ENCODE measurements at places on chromosomes 1 and 21.

DNA sequence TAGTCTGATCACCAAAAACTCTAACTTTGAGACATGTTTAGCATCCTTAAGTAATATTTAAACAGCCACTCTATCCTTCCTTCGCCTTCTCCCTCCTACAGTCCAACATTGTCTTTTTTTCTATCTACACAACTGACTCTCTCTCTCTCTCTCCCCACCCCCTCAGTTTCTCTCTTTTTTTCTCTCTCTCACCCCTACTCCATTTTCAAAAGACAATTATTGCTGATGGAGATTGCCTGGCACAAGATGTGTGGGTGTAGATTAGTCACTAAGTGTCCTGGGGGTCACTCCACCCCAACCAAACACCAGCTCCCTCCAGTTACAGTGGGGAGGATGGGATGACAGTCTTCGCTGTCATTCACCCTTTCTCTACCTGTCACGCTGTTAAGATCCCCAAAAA, 94.5 kb upstream of the NFIA start:
- H3K27me3 ChIP-seq = no peaks in the 10 kb centered on the region
- no peak overlapping the region for H3K27ac ChIP-seq
- DNase-seq = no peak
- no peak overlapping the region for H3K4me3 ChIP-seq
- no peaks in the 10 kb centered on the region for H3K36me3 ChIP-seq

GRCh38 chr21:36430841-36431240, 45.6 kb downstream of the CHAF1B start:
- no peaks in the 10 kb centered on the region for H3K27me3 ChIP-seq
- no peaks in the 10 kb centered on the region for H3K4me1 ChIP-seq
- H3K27ac ChIP-seq = peak overlapping the region; percentile 66
- no peak for DNase-seq
- peak overlapping the region; percentile 43 for H3K4me3 ChIP-seq
- no peaks in the 10 kb centered on the region for H3K36me3 ChIP-seq

DNA sequence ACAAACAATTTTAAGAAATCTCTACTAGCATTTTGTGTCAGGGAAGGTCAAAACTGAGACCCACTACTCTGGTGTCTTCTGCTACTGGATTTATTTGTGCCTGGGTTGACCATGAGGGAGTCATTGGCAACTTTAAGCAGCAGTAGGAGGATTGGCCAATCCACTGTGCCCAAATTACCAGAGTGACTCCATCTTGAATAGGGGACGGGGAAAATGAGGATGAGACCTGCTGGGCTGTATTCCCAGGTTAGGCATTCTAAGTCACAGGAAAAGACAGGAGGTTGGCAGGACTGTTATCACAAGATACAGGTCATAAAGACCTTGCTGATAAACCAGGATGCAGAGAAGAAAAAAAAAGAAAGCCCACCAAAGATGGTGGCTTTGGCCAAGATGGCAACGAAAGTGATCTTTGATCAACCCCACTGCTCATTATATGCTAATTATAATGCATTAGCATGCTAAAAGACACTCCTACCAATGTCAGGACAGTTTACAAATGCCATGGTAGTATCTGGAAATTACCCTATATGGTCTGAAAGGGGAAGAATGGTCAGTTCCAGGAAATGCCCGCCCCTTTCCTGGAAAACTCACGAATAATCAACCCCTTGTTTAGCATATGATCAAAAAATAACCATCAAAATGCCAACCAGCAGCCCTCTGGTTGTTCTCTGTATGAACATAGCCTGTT, 200.9 kb downstream of the LTN1 start:
- H3K27me3 ChIP-seq = no peaks in the 10 kb centered on the region
- no peak overlapping the region for H3K4me3 ChIP-seq
- no peak overlapping the region for H3K27ac ChIP-seq
- no peaks in the 10 kb centered on the region for H3K4me1 ChIP-seq
- no peak for DNase-seq

DNA sequence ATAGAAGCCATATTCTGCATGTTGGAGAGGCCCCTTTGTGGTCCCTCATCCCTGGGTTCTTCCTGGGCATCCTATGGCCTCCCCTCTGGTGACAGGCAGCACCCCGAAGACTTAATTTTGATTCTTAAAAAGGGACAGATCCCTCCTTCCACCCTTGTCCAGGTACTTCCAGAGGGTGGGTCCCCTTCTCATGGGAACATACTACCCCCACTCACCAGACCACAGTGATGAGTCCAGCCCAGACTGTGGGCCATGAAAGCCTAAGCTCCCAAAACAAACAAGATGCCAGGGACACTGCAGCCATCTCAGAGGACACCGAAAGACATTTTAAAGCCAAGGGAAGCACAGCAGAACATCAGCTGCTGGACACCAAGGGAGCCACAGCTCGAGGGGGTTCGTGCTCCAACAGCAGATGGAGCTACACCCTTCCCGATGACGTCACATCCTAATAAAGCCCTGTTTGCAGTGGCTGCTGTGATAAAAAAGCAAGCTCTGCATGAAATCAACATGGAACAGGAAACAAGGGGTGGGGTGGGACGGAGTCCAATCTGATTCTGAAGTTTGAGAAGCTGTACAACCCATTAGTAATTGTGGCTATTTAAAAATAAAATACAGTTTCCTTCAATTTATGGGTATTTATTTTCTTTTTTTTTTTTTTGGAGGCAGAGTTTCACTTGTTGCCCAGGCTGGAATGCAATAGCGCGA, 32.4 kb downstream of the GNB1 start:
- H3K36me3 ChIP-seq = no peaks in the 10 kb centered on the region
- H3K4me1 ChIP-seq = peaks cover 37% of the 10 kb centered on the region
- peak; percentile 83 for DNase-seq
- H3K27ac ChIP-seq = peak overlapping the region; percentile 52
- no peaks in the 10 kb centered on the region for H3K27me3 ChIP-seq
- no peak overlapping the region for H3K4me3 ChIP-seq

GRCh38 chr1:100955322-100955721, 59.4 kb downstream of the SLC30A7 start:
- no peak for DNase-seq
- no peak overlapping the region for H3K4me3 ChIP-seq
- H3K27ac ChIP-seq = no peak overlapping the region
- peaks cover 8% of the 10 kb centered on the region for H3K4me1 ChIP-seq
- H3K27me3 ChIP-seq = no peaks in the 10 kb centered on the region

GRCh38 chr1:150149271-150150132, at the start of gene PLEKHO1:
Gene PLEKHO1, plus strand, starts transcription at chr1:150149916. Its CDS starts 342 bp downstream, at chr1:150150258.
- H3K27ac ChIP-seq = peak within 1 kb of the TSS; percentile 98
- peaks cover 17% of the 10 kb centered on the region for H3K4me1 ChIP-seq
- no peaks in the 10 kb centered on the region for H3K27me3 ChIP-seq
- peak; percentile 97 for DNase-seq
- H3K36me3 ChIP-seq = peaks cover 16% of the 10 kb centered on the region

DNA sequence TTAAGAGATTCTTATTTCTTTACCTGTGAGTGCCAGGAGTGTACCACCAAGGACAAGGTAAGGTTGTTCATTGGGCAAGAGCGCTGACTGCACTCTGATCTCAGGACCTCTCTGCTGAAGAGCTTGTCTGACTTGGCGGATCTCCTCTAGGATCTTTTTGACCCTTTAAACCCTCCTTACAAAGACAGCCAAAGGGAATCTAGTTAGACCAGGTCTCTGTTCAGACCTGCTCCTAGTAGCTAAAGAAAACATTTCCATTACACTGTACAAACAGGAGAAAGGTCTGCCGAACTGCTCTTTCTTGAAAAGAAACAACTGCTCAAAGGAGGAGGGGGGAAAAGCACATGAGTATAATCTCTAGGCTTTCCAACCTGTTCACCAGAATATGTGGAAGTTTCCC, 49.3 kb downstream of the SMYD2 start:
- H3K4me1 ChIP-seq = peaks cover 5% of the 10 kb centered on the region
- H3K36me3 ChIP-seq = peaks cover 15% of the 10 kb centered on the region
- DNase-seq = no peak
- H3K27ac ChIP-seq = no peak overlapping the region
- no peak overlapping the region for H3K4me3 ChIP-seq

DNA sequence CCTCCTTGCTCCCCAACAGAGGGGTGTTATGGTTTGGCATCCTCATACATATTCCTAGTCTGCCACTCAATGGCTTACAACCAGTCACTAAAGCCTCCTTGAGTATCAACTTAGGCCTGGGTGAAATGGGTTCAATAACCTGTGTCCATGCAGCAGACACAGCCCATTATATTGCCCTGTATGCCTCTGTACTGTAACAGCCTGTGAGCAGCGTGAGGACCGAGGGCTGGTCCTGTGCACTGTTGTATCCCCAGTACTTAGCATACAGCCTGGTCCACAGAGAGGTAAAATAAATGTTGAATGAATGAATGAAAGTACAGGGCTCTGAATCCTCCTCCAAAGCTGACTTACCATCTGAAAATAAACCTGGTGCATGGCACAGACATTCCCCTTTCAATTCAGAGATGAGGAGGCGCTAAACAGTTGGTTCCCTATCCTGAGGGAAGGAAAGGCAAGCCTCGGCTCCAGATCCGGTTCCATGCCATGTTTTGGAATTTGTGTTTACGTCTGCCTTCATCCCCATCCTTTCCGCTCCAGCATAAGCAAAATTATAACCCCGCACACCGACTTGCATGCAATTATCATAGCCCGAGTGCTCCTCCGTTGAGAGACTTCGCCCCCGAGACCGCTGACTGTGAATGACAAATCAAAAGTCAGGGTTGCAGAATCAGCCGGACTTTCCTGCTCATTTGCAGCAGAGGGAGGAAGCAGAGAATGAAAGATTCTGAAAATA, 45.0 kb upstream of the DNAJC6 start:
- no peak overlapping the region for H3K27ac ChIP-seq
- no peaks in the 10 kb centered on the region for H3K27me3 ChIP-seq
- DNase-seq = no peak
- no peaks in the 10 kb centered on the region for H3K4me1 ChIP-seq

DNA sequence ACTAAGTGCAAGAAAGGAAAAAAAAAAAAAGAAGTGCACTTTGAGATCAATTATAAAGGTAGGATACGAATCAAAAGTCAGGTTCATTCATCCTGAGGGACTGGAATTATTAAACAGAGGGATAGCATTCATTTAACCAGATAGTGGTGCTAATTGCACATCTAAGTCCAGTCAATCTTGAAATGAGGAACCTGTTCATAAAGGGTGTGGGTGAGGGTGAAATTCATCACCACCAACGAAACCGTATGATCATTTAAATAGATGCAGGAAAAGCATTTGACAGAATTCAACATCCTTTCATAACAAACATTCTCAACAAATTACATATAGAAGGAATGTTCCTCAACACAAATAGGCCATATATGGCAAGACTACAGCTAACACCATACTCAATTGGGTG, 5.6 kb downstream of the CTSS start:
- no peak overlapping the region for H3K4me3 ChIP-seq
- no peak for DNase-seq
- H3K27me3 ChIP-seq = no peaks in the 10 kb centered on the region
- H3K36me3 ChIP-seq = no peaks in the 10 kb centered on the region
- H3K27ac ChIP-seq = no peak overlapping the region
- H3K4me1 ChIP-seq = no peaks in the 10 kb centered on the region

DNA sequence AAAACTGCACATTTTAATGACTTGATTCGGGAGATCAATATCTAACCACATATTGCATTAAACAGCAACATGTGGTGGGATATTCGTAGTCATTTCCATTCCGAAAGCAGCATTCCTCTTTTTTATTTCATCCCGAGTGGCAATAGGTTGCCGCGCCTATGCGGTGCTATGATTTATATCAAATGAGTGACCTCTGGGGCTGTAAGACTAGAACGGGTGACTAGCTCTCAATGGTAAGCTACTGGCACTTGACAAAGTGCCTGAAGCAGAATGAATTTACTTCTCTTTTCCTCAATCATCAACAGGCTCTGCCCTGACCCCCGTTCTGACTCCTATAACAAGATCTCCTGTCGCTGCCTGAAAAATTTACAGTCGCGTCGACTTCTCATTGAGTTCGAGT, 162.3 kb downstream of the ZNF281 start:
- no peak overlapping the region for H3K27ac ChIP-seq
- H3K4me3 ChIP-seq = no peak overlapping the region
- no peaks in the 10 kb centered on the region for H3K36me3 ChIP-seq
- H3K27me3 ChIP-seq = no peaks in the 10 kb centered on the region

GRCh38 chr1:14183329-14183728, 415.2 kb upstream of the KAZN start:
- H3K27me3 ChIP-seq = no peaks in the 10 kb centered on the region
- H3K4me1 ChIP-seq = no peaks in the 10 kb centered on the region
- no peak for DNase-seq
- H3K27ac ChIP-seq = no peak overlapping the region
- H3K36me3 ChIP-seq = no peaks in the 10 kb centered on the region

DNA sequence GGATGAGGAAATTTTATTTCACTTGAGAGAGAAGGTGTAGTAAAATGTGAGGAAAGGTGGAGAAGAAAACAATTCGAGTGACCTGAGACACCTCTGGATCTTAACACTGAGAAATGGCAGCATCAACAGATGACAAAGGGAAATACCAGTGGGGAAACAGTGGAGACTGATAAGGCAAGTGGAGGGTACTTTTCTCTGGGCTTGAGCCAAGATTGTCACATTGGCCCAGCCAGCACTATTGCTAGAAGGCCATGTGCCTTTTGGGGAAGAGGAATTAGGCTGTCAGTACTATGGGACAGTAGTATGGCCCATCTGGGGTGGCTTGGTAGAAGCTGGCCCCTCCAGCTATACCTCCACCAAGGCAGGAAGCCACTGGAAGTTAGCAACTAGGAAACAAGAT, 8.4 kb downstream of the SYPL2 start:
- no peaks in the 10 kb centered on the region for H3K4me1 ChIP-seq
- H3K4me3 ChIP-seq = no peak overlapping the region

DNA sequence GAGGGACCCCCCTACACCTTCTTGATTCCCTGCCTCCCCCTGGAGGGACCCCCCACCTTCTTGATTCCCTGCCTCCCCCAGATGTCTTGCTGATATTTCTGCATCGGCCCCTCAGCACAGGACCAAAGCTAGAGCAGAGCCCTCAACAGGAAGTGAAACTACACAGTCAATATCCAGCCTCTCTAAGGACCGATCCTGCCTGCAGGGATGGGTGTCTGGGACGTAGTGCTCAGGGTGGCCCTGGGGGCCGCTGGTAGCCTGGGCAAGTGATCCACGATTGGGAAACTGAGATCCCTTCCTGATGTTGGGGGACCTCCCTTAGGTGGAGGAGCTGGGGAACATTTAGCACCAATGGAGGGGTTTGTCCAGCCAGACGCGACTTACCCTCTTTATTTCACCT, 3.9 kb upstream of the LEFTY2 start:
- no peak overlapping the region for H3K4me3 ChIP-seq
- peaks cover 21% of the 10 kb centered on the region for H3K4me1 ChIP-seq
- no peak for DNase-seq
- H3K36me3 ChIP-seq = no peaks in the 10 kb centered on the region
- H3K27me3 ChIP-seq = no peaks in the 10 kb centered on the region
- H3K27ac ChIP-seq = no peak overlapping the region

DNA sequence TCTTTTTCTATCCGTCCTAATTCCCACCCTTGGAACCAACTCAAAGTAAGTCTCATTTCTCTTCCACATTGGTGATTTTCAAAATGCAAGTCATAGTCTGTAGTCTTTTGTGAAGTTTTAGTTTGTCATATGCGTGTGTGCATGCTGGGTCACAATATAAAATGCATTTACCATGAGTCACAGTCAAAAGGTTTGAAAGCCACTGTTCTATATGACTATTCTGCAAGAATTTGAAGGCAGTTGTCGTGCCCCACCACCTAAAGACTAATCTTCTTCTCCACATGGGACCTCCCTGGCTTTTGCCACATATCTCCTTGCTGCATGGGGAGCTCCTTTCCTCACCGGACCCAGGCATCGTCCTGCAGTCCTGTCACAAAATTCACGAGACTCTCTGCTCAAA, 1.6 kb downstream of the STPG1 start:
- H3K36me3 ChIP-seq = no peaks in the 10 kb centered on the region
- peaks cover 7% of the 10 kb centered on the region for H3K27me3 ChIP-seq
- H3K4me3 ChIP-seq = no peak overlapping the region
